NCI-H1930 (cell line): ENCODE measurements at places on chromosomes 1 and 21.

DNA sequence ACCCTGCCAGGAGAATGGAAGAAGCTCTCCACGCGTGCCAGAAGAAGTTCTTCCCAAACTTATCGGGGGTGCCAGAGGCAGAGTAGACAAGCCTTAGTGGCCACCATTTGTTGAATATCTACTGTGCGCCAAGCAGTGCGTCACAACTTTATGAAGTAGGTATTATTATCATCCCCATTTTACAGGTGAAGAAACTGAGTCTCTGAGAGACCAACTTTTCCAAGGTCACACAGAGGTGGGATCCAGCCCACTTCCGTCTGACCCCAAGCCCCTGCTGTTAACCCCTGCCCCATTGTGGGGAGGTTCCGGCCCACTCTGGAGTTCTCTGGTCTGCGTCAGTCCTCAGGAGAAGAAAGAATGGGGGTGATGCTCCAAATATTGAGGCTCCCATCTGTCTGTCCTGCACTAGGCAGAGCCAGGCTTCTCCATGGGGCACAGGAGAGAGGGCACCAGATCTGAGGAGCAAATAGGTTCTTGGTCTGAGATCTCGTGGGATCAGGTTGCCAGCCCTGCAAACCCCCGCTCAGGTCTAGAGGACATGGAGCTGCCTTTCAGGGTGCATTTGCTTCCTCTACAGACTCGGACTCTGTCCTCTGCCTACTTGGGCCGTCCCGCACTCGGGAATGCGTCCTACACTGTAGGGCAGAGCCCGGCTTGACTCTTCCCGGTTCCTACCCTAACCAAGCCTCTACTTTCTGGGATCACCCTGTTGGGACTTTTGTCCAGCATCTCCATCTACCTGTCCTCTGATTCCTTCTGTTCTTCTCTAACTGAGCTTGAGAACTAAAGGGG, 2.1 kb downstream of the CDK18 start:
- DNase-seq = no peak

GRCh38 chr1:82185084-82185483, 384.4 kb downstream of the ADGRL2 start:
- no peak for DNase-seq

- no peak for DNase-seq
These were observed 193.6 kb downstream of the RPS6KC1 start for GRCh38 chr1:213244664-213245091.

DNA sequence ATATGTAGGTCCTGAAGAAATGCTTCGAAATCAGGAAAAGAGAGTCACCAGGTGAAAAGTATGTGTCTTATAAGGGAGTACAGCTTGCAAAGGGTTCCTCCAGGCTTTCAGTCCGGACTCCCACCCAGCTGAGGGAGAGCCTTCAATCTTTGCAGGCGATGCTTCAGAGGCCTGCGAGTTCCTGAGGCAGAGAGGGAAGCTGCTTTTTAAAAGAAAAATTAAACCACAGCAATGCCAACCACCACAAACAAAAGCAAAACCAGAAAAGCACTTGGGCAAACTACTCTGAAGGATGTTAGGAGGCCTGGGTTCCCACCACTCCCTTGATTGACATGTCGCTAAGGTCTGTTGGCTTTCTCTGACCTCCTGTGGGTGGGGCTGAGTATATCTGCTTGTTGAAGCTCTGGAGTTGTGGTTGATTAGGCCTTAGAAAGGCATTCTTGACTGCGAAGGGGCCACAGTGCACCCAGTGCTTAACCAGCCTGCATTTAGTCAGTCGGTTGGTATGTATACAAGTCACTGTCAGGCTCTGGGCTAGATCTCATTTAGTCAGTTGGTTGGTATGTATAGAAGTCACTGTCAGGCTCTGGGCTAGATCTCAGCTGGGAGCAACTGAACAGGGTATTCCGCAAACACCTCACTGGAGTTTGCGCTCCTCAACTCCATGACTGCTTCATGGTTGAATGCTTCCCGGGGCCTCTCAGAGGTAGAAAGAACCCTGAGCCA, 1.2 kb downstream of the NIPAL3 start:
- DNase-seq = no peak

GRCh38 chr1:165342587-165342986, 13.9 kb downstream of the LMX1A start:
- no peak for DNase-seq

DNA sequence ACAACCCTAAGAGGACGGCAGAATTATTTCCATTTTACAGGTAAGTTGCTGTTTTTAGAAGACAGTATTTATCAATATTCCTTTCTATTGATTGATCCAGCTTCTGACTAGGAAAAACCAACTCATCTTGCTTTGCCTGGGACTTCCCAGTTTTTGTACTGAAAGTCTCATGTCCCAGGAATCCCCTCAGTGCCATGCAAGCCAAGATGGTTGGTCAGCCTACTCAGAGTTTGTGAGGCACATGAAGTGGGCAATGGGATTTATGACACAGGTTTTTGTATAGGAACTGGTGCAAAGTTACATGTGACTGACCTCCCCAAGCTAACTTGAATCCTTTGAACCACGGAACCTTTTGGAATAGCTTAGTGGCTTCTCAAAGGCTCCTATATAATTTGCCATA, 45.5 kb downstream of the GNG12 start:
- DNase-seq = no peak

- no peak for DNase-seq
These were observed 1588.9 kb downstream of the KCNT2 start for GRCh38 chr1:195019385-195019784.

- no peak for DNase-seq
These were observed 141.9 kb upstream of the MAP1LC3C start for GRCh38 chr1:242140836-242141235.

DNA sequence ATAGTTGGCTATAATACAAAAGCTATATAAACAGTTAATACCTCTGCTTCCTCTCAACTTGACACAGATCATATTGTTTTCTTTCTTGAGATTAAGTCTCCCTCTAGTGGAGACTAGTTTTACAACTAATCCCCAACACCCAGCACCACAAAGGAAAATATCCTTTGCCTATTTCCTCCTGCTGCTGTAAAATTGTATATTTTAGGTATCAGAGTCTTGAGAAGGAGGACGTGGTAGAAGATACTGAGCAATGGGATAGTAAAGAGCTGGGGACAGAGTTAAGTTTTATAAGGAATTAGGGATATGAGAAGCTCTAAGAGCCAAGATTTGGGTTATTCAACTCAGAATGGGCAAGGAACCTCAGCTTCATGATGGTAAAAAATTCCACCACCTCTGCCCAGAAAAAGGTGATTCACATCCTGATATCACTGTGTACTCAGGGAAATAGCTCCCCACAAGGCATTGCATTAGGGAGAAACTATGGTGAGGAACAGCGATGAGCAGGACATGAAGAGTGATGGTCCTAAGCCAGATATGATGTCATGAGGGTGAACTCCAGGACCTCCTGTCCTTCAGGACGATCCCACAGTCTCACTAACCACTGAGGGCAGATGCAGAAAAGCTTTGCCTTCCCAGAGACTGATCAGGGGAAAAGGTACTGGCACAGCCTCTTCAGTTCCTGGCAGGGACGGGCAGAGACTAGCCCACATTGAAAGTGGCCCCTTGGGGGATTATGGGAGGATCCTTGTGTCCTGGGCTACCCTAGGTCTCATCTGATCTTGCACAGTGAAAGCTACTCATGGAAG, 14.7 kb upstream of the CFAP126 start:
- DNase-seq = peak; percentile 8

GRCh38 chr21:46325073-46325912, 1.3 kb downstream of the PCNT start:
- peak; percentile 46 for DNase-seq

GRCh38 chr1:171204296-171204695, 19.2 kb downstream of the FMO2 start:
- DNase-seq = no peak

DNA sequence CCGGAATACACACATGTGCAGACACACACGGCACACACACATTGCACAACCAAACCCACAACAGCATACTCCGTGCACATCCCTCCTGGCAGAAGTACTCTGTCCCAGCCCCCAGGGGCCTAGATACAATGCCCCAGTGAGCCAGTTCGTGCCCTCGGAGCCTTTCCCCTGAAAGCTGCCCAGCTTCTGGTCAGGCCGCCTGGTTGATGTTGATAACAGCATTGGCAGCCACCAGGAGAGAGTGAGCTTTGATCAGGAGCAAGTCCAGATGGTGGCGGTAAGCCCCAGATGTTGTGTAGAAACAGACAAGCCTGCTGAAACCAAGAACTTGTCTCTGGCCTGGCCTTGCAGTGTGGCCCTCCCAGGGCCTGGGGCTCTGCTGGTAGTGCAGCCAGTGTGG, 109.1 kb downstream of the GRIK3 start:
- DNase-seq = no peak

GRCh38 chr1:88976235-88976634, 16.2 kb downstream of the KYAT3 start:
- DNase-seq = no peak

DNA sequence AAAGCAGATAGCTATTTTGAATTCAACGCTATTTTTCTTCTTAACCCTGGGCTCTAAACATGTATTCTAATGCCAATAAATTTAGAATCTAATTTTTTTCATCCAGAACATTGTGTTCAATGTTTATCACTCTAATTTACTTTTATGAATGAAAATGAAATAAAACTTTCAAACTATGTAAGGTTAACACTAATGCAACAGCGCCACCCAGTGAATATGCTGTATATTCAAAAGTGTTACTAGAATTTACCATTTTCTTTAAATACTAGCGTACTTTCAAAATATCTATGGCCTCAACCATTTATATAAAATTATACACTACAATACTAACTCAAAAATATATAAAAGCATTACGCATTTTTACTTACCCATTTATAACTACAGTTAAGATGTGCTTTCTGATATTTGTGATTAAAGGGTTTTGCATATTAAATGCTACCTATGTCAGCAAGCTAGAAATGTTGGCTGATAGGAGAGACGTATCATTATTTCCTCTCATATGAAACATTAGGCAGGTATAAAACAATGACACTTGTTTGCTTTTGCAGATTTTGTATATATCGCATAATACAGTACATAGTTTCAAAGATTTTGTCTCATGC, 5.9 kb upstream of the NUF2 start:
- DNase-seq = peak; percentile 6

GRCh38 chr1:191929383-191929782, 228.9 kb upstream of the RGS18 start:
- no peak for DNase-seq

DNA sequence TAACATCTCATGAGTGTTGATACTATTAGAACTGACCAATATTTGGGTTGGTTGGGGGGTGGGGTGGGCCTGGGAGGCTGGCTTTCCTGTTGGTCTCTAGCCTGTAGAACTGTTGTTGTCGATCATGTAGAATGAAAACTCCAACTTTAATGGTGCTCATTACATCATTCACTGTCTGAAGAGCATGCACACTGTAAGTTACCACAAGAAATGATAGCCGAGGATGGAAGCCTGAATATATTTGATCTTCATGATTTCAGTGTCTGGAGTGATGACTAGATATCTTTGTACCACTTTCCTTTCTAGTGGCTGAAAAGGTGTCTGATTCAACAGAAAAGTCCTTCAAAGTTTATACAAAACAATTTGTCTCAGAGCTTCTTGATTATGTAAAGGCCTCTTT, 123.6 kb downstream of the XCL2 start:
- no peak for DNase-seq
